ENCODE measurements at places on chromosomes 16 and 17. TPM values are rescaled to one million over a fixed set of nuclear protein-coding genes. Genes with fewer than 3 reads are reported as not detected.
A peak's percentile ranks its signal among the peaks of the same experiment; 100 is the strongest.

DNA sequence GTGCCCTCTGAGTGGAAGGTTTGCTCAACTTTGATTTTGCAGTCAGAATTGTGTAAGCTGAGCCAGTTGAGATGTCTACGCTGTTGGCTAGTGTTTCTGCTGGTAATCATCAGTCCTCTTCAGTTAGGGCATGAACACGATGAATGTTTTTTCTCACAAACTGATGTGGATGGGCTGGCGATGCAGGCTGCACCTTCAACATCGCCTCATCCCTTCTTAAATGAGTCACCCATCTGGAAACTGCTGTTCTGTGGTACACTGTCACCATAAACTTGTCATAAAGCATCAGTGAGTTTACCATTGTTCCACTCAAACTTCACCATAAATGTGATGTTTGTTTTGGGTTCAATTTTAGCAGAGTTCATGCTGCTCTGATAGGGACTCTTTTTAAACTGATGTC is 8.4 kb downstream of the C16orf95 start:
- DNase-seq = no peak

The HSF5 gene
- polyA plus RNA-seq = 0.07 TPM

The CACNG4 gene
- polyA plus RNA-seq = 5.1 TPM

GRCh38 chr16:27768651-27769272 is 218.8 kb downstream of the KATNIP start:
- no peak for DNase-seq

The C17orf100 gene
- 8.1 TPM for polyA plus RNA-seq

- DNase-seq = no peak
Observed at GRCh38 chr16:19844945-19845641, 39.6 kb downstream of the GPRC5B start.

- no peak for DNase-seq
Observed at GRCh38 chr16:50002190-50002589, 22.8 kb upstream of the CNEP1R1 start.

- DNase-seq = no peak
Observed at GRCh38 chr16:85926370-85926769, 27.4 kb downstream of the IRF8 start.

DNA sequence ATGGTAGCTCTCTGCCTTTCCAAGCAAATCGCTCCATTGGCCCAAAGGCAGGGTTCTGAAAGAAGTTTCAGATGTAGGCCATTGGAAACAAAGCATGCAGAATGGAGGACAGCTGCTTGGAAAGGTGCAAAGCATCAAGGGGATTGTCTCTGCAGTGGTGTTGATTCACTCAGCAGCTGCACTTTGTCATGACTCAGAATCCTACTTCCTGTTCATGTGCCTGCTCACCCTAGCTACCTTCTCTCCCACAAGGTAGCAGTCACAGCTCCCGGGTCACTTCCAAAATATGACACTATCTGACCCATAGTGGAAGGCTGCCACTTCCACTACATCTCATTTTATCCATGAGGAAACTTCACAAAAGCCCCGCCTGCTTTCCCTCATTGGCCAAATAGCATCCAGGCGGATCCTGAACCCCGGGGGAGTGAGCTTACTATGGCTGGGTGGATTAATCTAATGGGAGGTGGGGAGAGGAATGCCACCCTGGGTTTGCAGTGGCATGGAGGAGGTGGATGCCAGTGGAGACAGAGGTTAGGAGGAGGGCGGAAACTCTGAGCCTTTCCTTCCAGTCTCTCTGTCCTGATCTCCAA is 74.7 kb upstream of the NKD1 start:
- no peak for DNase-seq

The ADAM11 gene
- 1.2 TPM for polyA plus RNA-seq

The C17orf67 gene
- polyA plus RNA-seq = 1.0 TPM

- peak; percentile 37 for DNase-seq
Observed at GRCh38 chr17:78130437-78131101, at the start of gene TMC8. Gene TMC8, plus strand, starts transcription at chr17:78130771. Its CDS starts 818 bp downstream, at chr17:78131589.

DNA sequence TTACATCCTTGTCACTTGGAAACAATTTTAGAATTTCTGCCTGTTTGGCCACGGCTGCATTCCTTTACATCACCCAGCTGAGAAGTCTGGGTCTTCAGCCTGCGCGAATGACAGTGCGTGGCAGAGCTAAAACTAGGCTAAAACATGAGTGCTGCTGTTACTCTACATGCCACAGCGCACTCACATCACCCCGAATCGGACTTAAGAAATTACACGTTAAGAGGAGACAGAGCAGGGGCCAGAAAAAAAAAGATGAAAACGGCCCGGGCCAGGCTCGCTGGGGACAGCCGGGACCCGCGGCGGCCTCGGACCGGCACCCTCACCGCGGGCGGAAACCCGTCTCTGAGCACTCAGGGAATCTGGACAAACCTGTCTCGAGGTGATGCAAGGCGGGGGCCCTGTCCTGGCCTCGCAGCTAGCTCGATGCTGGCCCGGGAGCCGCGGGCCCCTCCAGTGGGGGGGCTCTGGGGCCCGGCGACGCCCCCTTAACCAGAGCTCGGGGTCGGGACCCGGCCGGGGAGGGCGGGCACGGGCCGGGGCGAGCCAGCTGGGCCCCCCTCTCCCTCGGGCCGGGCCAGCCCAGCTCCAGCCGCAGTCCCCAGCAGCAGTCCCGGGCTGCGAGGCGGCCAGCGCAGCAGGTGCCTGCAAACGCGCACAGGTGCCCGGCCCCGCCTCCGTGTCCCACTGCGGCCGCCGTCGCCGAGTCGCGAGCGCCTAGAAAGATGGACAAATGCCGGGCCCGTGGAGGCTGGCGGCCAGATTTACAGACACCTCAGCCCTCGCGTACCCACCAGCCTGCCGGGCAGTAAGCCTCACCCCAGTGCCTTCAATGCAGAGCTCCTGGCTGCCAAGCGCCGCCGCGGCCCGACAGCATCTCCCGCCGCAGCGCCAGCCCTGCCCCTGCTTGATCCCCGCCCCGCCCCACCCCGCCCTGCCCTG is at the start of gene AKTIP:
AKTIP (minus strand) TSS at position 879 of the 939 bp plus-strand sequence. CDS start 2,950 bp downstream, outside the sequence.
- peak; percentile 61 for DNase-seq

DNA sequence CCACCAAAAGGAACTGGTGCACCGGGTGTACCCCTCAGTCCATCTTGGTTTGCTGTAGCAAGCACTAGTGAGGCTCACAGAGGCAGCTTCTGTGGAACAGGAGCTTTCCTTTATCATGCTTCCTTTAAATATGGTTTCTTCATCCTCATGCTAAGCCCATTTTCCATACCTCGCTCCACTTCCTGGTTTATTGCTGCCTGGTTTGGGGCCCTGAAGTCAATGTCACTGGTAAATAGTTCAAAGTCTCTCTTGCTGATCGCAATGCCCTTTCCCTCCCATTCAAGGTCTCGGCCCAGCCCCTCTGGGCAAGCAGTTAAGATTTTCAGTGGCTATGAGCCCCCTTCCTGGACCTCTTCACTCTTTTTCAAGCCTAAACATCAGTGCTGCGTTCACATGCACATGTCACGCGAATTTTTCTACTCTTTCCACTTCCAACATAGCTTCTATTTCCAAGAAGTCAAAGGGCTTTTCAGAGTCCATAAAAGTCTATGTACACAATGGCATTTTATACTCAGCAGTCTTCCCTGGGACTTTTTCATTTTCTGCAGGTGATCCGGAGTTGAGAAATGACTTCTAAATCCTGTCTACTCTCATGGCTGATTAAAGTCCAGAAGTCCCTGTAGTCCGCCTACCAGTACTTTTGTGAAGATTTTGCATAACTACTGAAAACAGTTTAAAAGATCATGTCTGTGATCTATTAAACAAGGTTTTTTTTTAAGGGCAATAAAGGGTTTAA is 323.8 kb upstream of the ZFHX3 start:
- DNase-seq = peak; percentile 86

The SLC2A4 gene
- polyA plus RNA-seq = 1.1 TPM

The SCGB1C2 gene
- polyA plus RNA-seq = not detected

DNA sequence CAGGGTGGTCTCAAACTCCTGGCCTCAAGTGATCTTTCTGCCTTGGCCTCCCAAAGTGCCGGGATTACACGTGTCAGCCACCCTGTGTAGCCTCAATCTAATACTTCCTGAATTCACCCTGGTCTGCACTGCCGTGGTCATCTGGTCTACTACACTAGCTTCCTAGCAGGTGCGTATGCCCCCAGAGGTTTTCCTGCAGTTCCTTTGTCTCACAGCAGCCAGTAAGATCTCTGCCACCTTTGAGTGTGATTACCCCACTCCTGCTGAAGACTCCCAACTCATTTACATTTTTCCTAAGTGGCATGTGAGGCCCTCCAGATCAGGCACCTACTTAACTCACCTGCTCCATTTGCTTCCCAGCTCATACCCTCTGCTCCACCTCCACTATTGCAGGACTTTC is 5.1 kb upstream of the DDX19A start:
- no peak for DNase-seq

DNA sequence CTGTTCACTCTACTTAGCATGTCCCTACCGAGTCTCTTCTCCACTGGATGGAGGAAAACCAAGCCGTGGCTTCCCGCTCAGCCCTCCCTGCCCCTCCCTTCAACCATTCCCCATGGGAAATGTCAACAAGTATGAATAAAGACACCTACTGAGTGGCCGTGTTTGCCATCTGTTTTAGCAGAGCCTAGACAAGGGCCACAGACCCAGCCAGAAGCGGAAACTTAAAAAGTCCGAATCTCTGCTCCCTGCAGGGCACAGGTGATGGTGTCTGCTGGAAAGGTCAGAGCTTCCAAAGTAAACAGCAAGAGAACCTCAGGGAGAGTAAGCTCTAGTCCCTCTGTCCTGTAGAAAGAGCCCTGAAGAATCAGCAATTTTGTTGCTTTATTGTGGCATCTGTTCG is 2.8 kb upstream of the LPCAT2 start:
- DNase-seq = no peak

- DNase-seq = no peak
Observed at GRCh38 chr17:74703311-74703710, 9.4 kb downstream of the CD300LF start.

The DNAJA2 gene
- 47.5 TPM for polyA plus RNA-seq

DNA sequence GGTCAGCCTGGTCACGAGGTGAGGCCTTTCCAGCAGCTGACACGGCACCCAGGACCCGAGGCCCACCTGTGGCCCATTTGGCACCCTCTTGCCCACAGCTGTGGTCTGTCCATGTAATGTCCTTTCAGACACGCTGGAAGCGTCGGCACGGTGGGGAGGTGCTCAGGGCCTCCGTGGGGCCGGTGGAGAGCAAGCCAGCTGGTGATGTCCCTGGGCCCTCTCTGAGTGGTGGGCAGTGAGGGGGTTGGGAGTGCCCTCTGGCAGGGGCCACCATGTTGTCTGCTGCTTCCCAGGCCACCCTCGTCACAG is 97.3 kb upstream of the ZNF469 start:
- no peak for DNase-seq

DNA sequence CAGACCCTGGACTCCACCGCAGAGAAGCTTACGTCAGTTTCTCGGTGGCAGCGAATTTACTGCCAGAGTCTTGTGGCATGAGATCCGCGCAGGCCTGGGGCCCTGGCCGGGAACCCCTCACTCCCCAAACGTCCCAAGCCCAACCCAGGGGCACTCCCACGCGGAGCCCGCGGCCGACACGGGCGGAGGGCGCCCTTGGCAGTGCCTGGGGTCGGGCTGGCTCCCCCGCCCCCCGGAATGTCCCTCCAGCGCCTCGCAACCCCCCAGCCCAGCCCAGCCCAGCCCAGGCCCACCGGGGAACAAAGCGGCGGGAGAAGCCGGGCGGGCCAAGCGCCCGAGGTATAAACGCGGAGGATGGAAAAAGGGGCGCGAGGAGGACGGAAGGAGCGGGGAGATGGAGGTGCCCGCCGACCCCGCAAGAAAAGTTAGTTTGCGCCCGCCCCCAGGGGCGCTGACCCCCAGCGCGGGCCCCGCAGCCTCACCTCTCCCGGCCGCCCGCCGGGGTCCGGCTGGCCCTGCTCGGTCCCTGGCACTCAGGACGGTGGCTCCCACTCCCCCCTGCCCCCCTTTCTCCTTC is 330 bp downstream of the CASKIN2 start:
- DNase-seq = no peak

DNA sequence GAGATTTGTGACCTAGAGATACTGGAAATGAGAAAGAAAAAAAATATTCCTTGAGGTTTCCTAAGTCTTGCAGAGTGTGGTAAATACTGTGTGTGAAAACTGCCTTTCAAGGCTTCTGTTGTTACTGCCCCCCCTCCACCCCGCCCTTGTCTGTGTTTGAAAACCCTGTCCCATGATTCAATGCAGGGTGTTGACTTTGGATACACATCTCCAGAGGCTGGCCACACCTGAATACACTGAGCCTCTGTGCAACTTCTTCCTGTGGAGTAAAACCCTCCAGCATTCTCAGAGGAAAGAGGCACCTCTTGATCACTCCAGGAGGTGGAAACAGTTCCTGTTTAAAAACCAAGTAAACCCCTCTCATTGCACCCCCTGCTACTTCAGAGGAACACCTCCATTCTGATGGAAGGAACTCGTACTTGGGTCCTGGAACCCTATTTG is 123.0 kb upstream of the CACNG5 start:
- peak; percentile 55 for DNase-seq

The TMEM101 gene
- 47.5 TPM for polyA plus RNA-seq

- no peak for DNase-seq
Observed at GRCh38 chr17:50203086-50203485, 1.7 kb upstream of the COL1A1 start.

DNA sequence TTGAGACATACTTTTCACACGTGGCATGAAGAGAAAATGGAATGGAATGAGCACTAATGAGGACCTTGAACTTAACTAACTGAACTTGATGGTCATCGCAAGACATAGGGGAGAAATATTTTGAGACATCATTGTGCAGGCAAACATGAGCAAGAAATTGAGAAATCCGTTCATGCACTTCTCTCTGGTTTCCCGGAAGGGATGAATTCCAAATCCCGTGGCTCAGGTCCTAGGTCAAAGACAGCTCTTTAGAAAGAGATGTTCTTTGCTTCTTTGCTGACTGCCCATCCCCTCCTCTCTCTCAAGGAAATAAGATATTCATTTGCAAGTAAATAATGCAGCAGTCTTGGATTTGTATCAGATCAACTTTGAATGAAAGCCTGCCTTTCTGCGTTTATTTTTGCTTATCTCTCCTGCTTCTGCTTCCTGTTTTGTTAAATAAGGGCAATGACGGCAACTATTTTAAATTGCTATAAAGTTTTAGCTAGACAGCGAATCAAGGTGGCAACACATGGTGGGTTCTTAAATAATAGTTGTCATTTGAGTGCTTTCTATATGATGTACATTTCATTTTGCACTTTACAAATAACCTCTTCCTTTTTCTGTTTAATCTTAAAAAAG is 657.8 kb downstream of the MAF start:
- DNase-seq = no peak

The GINS3 gene
- polyA plus RNA-seq = 7.6 TPM

DNA sequence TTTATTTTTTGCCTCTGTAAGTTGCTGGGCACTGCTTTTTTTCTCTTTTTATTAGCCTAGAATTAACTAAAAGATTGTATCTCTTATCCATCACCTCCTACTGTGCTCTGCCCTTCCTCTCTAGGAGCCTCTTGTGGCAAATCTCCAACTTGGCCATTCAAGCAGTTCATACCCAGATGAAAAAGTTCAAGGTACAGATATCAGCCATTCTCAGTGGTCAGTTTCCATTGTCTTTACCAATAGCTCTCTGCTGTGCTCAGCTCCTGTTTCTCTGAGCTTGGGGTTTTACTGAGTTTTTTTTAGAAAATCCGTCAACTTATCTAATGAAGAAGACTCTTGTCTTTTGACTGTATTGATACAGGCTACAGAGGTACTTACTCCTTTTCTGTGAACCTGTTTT is 15.6 kb downstream of the MOSMO start:
- no peak for DNase-seq

The FBXW10B gene
- 1.9 TPM for polyA plus RNA-seq

- DNase-seq = peak; percentile 56
Observed at GRCh38 chr16:69796285-69797118, 34.4 kb downstream of the WWP2 start.

The LRRC46 gene
- polyA plus RNA-seq = 1.5 TPM

The ABCC6 gene
- polyA plus RNA-seq = 88.3 TPM

The KRTAP4-1 gene
- not detected for polyA plus RNA-seq

- no peak for DNase-seq
Observed at GRCh38 chr16:27204312-27204915, 1.1 kb downstream of the KDM8 start.

The TLCD1 gene
- polyA plus RNA-seq = 9.4 TPM
